CD4-positive, alpha-beta T cell (primary cell): ENCODE measurements at places on chromosomes 12 and 14. TPM values are rescaled to one million over a fixed set of nuclear protein-coding genes. Genes with fewer than 3 reads are reported as not detected.

SUPT16H gene
- 47.8 TPM for total RNA-seq

LRR1 gene
- total RNA-seq = 5.8 TPM

SMOC1 gene
- total RNA-seq = not detected

TBC1D30 gene
- total RNA-seq = 0.49 TPM

RIMKLB gene
- total RNA-seq = 15.2 TPM

TAS2R8 gene
- total RNA-seq = not detected

PIP4K2C gene
- 17.3 TPM for total RNA-seq

CKB gene
- total RNA-seq = 5.8 TPM

A2M gene
- not detected for total RNA-seq

CCDC197 gene
- total RNA-seq = not detected

KERA gene
- not detected for total RNA-seq

WSB2 gene
- 13.4 TPM for total RNA-seq

ADAM21 gene
- not detected for total RNA-seq

TSHR gene
- not detected for total RNA-seq

OR6C2 gene
- not detected for total RNA-seq

PAPLN gene
- 0.14 TPM for total RNA-seq

RD3L gene
- total RNA-seq = not detected

MMP14 gene
- 2.9 TPM for total RNA-seq

ADCY4 gene
- total RNA-seq = 5.9 TPM

TDRD9 gene
- 0.27 TPM for total RNA-seq

ANAPC5 gene
- 88.2 TPM for total RNA-seq

TEX22 gene
- total RNA-seq = 1.3 TPM

ANO2 gene
- total RNA-seq = not detected

IL26 gene
- total RNA-seq = not detected

BICD1 gene
- 13.5 TPM for total RNA-seq

TSPAN11 gene
- total RNA-seq = not detected

FRMD6 gene
- 1.5 TPM for total RNA-seq

FICD gene
- 2.7 TPM for total RNA-seq
